ENCODE measurements at places on chromosomes 12 and 14.

DNA sequence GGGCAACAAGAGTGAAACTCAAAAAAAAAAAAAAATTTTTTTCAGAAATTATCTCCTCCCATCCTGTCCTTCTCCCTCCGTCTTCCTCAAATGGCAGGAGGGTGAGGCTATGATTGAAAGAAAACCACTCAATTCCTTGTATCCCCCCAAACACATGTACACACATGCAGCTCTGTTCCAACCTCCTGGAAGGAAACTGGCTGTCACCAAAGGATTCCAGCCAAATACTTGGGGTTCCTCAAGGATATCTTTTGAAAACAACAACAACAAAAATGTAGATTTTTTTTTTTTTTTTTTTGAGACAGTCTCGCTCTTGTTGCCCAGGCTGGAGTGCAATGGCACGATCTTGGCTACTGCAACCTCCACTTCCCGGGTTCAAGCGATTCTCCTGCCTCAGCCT, 46.8 kb upstream of the VASH1 start:
- DNase-seq = no peak

- DNase-seq = no peak
Measured at GRCh38 chr12:96091833-96092232, 56.4 kb upstream of the LTA4H start.

- no peak for DNase-seq
Measured at GRCh38 chr14:54117396-54117795, 160.8 kb upstream of the BMP4 start.

DNA sequence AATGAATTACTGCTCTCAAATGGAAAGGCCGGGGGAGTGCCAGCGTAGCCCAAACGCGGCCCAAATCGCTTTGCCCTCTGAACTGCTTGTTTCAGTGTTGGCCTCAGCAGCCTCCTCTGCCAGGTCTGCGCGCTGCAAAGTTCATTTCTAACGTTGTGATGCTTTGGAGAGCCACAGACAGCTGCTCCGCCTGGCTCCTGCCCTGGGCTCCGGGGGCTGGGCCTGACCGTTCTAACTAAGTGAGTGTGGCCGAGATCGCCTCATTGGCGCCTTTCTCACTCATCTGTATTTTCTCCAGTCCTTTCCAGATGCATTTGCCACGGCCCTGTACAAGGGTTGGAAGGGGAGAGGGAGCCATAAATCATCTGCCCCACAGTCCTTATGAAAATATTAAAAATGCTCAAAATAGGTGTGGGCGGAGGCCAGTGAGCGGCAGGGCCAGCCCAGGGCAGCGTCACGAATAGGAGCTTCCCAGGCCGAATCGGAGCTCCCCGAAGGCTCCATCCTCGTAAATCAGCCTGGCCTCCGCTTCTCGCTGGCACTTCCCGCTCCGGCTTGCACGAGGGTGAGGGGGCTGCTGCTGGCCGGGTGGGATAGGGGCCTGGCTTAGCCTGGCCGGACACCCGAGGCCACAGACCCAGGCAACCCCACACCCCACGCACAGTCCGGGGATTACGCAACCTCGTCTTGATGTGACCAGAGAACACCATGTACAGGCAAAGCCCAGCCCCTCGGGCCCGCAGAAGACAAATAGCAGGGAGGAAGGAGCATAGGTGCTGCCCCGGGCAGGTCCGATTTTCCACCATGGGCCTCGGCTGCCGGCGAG, 196.6 kb upstream of the DIO3 start:
- DNase-seq = no peak

GRCh38 chr12:75432924-75433323, 42.0 kb downstream of the GLIPR1L2 start:
- DNase-seq = no peak

GRCh38 chr14:99995700-99996356, 69.4 kb upstream of the EVL start:
- DNase-seq = peak; percentile 26

GRCh38 chr14:98393527-98393926, 878.5 kb downstream of the BCL11B start:
- no peak for DNase-seq

- DNase-seq = no peak
Measured at GRCh38 chr12:30959110-30959710, 32.7 kb downstream of the TSPAN11 start.

DNA sequence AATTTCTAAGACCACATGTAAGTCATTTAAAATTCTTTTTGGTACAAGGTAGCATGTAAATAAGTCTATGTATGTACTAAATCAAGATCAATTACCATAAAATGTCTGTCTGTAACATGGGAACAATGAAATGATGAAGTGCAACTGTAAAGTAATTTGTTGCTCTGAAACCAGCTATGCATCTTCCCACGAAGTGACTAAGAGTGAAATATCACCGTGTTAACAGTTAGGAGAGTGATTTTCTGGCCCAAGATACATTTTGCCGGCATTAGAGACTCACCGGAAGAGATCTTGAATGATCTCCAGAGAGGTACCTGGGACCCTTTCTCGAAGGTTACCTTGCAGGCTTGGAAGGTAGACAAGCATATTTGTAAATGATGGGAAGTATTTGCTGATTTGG, 105.8 kb downstream of the SAMD4A start:
- DNase-seq = no peak

- DNase-seq = no peak
Measured at GRCh38 chr12:9033265-9033887, 44.0 kb downstream of the KLRG1 start.

DNA sequence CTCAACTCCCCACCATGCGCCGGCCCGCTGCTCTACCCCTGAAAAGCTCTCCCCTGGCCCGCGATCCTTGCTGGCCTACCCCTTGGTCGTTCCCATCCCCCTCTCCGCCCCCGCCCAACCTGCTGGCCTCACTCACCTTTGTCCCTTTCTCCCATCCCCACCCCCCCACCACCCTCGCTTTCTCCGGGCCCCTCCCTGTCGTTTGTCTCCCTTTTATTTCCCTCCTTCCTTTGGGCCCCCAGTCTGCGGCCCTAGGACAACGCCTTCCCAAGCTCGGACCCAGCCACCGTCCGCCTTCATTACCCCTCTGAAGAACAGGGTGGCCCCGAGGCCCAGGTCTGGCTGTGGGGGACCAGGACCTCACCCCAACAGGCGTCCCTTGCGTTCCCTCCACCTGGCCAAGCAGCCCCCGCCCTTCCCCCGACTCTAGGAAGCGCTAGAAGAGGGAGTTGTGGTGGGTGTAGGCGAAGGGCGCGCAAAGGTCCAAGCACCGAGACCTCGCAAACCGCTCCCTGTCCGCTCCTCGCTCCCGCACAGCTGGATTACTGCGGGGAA, 6.9 kb upstream of the SLC7A7 start:
- DNase-seq = no peak

- no peak for DNase-seq
Measured at GRCh38 chr12:68374307-68374982, 42.3 kb upstream of the MDM1 start.

GRCh38 chr12:53227836-53228235, 4.2 kb downstream of the RARG start:
- no peak for DNase-seq

GRCh38 chr14:25118671-25119070, 68.7 kb upstream of the STXBP6 start:
- no peak for DNase-seq

- no peak for DNase-seq
Measured at GRCh38 chr12:11576104-11576503, 73.4 kb upstream of the ETV6 start.

DNA sequence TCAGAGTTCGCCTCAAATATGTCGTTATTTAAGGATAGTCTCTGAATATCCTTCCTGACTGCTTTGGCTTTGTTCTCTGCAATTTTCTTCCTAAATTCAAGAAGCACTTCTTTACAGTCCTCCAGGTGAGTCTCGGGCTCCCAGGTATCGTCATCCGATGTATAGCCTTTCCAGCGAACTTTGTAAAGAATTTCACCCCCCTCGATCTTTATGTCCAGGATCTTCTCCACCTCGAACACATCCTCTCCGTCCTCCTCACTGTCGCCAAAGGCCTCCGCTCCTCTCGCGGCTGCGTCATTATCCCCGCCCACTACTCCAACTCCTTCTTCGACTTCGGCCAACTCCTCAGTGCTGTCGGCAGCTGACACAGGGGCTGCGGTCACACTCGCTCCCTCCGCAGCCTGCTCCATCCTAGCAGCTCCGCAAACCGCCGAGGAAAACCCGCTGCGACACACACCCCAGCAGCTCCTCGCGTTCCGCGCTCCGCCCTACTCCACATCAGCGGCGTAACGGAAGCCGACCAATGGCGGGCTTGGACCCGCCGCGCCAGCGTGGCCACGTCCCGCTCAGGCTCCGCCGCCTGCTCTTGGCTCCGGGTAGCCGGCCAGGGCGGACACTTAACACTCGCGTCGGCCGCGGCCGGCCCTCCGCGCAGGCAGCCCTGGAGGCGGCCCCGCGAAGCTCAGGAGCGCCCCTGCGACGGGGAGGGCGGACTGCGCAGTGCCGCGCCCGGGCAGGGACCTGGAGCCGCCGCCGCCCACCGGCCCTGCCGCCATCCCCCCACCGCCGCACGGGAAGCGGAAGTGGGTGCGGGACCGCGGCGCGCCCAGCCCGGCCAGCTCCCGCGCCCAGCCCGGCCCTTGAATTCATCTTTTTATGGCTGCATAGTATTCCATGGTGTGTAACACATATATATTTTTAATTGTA, 4.1 kb downstream of the CD163L1 start:
- DNase-seq = peak; percentile 3

- no peak for DNase-seq
Measured at GRCh38 chr14:75551021-75551420, 27.4 kb upstream of the FLVCR2 start.

DNA sequence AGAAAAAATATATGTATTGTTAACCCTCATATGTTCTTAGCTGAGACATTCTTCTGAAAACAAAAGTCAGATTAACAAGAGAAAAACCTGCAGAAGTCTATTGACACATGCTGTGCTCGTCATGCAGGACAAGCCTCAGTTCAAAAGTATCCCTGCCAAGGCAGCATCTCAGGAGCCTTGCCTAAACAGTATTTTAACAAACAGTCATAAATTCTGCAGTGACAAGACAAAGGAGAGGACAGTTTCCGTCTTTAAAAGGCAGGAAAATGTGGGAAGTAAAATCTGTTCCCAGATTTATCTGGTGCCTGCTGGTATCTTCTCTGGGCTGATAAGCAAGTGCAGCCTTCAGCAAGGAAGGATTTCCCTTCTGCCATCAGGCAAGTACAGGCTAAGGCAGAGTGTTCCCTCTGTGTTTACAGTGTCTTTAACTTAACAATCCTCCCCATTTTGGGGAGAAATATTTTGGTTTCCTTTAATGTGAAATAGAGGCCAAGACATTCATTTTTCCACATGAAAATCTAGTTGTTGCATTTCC, 480.2 kb upstream of the CCDC196 start:
- no peak for DNase-seq

DNA sequence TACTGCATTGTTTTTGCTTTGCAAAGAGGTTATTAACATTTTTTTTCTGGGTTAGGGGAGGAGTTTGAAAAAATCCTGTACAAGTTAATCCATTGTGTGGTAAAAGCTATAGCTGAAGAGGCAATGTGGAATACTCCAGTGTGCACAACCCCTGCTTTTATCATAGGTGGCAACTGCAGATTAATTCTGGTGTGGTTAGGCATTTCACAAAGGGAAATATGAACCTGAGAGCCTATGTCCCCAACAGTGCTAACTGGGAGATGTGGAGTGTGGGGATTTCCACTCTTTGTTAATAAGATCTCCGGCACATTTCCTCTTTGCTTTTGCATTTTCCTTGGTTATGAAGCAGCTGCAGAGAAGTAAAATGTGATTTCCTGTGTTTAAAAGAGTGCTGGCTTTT, 33.6 kb downstream of the PRORP start:
- DNase-seq = no peak
